ENCODE measurements at places on chromosomes 2 and 18.

DNA sequence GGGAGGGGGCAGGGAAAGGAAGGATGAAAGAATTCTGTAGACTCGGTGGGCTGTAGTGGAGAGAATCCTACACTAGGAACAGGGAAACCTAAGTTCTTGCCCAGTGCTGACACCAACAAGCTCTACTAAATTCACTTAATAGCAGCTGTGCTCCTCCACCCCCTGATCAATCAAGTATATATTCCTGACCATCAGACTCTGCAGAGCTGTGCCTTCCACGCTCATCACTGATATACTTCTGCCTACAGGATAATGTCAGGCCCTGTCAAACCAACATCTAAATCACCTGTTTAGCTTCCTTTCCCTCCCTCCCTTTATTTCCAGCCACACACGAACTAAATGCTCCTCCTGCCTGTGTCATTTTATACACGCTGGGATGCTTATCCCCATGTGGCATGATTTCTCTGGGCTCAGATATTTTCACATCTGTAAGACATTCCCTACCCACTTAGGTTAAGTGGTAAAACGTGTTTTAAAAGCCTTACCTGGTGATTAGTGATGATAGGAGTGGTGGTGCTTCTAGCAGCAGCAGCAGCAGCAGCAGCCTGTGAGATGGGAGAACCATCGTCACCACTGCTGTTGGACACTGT is 301.9 kb downstream of the LRRTM1 start:
- DNase-seq: no peak

GRCh38 chr2:29322011-29322410 is 206.8 kb downstream of the CLIP4 start:
- DNase-seq: no peak

- no peak for DNase-seq
These were observed 1.1 kb downstream of the PNKD start for GRCh38 chr2:218271487-218271797.

DNA sequence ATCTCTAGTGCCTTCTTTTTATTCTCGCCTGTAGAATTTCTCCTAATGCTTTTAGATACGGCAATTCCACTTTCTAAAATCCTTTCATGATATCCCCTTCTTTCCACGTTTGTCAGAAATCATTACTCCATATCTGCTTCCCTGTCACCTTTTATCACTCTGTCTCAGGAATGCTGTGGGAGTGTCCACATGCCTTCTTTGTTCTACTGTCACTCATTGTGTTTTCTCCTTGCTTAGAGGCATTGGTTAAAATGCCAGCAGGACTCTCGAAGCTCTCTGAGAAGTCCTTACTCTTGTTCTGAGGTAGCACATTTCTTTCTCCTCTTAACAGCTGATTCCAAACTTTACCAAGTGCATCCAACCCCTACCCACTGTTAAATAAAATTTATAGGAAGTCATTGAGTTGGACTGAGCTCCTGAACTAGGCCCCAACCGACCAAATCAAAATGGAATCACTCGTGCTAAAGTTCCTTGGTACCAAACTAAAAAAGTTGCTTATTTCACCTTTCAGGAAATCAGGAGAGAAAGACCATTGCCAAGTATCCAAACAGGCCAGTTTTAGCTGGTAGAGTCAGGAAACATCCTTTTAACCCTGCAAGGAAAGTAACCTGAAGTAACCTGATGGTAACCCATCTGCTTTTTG is 10.6 kb upstream of the GALNT5 start:
- DNase-seq: no peak

GRCh38 chr18:13868501-13869271 is 44.7 kb downstream of the MC5R start:
- DNase-seq: no peak

GRCh38 chr2:13558368-13558767 is 841.6 kb downstream of the TRIB2 start:
- no peak for DNase-seq

DNA sequence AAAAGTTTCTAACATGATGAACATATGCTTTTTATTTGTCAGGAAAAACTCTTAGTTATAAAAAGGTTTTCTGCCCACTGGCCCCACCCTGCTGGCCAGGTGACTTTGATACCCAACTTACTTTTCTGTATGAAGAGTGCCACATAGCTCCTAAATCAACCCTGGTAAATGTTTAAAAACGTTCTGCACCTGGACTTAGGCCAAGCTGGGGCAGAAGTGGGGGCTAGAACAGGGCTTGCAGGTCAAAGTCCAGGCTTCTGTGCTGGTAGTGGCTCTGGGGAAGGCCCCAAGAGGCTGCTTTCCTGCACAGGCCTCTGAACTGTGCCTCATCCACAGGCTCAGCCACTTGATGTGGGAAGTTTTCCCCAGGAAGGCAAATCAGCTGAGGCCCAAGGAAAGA is 171.7 kb downstream of the ANKRD30B start:
- DNase-seq: no peak

DNA sequence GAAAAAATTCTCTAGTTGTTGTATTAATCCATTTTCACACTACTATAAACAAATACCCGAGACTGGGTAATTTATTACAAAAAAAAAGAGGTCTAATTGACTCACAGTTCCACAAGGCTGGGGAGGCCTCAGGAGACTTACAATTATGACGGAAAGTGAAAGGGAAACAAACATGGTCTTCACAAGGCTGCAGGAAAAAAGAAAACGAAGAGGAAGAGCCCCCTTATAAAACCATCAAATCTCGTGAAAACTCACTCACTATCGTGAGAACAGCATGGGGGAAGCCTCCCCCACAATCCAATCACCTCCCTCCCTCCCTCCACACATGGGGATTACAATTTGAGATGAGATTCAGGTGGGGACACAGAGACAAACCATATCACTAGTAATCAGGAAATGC is 61.7 kb upstream of the SPTBN1 start:
- no peak for DNase-seq

- DNase-seq: no peak
These were observed 20.7 kb downstream of the B3GNT2 start for GRCh38 chr2:62216616-62217015.

DNA sequence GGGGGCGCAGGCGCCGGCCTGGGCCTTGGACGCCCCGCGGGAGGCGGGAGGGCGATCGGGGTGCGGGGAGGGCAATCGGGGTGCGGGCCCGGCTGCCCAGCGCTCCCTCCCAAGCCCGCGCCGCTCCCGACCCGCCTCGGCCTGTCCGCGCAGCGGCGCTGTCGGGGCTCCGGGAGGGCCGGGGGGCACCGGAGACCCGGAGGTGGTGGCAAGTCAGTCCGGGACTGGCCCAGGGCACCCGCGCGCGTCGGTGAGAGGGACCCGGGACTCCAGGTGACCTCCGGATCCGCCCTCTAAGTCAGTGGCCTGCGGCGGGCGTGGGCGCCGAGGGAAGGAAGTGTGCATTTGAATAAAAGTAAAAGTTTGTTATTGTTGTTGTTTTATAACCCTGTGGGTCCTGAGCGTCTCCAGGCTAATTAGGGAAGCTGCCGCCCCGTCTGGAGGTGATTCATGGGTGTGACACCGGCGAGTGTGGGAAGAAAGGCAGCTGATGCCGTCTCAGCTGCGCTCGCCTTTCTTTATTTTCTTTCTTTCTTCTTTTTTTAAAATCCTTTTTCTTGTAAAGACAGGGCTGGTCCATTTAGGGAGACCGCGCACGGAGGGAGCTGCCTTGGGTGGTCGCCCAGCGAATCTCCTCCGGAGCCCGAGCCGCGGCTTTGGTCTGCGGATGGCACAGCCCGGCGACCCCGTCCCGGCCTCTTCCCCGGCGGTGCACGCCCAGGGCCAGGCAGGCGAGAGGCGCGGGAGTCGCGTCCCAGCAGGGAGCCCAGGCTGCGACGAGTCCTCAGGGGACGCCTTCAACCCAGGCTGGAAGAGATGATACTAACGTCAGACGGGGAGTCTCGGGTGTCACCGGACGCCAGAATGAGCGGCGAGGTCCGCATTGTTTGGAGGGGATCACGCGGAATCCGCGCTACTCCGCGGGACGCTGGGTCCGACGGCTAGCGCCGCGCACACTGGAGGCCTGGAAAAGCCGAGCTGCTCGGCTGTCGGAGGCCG is 627 bp upstream of the CRACDL start:
- no peak for DNase-seq

GRCh38 chr2:237671466-237672138 is 44.2 kb downstream of the LRRFIP1 start:
- no peak for DNase-seq

- no peak for DNase-seq
These were observed 84.8 kb upstream of the XIRP2 start for GRCh38 chr2:166803373-166804000.

GRCh38 chr2:69946351-69947324 is 14.8 kb downstream of the ASPRV1 start:
- DNase-seq: no peak

GRCh38 chr2:109385506-109385905 is 228.3 kb downstream of the SEPTIN10 start:
- no peak for DNase-seq

DNA sequence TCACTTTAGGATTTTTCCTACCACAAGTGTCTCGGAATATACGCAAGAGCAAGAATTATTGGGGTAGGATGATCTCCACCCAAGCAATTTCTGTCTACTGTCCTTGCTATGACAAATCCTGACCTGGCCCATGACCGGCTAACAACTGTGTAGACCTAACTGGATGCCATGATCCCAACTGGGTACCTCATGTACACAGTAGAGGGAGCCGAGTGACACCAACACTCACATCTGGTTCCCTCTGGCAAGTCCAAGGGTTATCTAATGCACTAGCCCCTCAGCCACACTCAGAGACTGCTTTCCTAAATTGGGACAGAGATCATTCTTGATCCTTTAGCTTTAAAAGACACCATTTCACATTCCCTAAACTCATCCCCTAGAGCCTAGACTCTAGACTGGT is 60.7 kb upstream of the ZNF532 start:
- DNase-seq: no peak

DNA sequence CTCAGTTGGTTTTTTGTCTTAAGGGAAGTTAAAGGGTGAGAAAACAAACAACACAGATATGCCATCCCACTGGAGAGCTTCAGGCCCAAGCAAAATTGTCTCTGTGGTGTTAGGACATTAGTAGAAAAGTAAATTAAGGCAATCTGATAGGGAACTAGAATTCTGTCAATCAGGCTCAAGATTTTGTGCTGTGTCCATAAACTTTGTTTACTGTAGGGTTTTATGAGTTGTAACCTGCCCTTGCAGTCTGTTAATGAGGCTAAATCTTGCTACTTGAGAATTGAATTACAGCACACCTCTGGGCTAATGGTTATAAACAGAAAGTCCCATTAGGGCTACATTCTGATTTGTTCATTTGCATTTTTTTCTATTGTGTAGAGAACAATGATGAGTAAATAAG is 78.0 kb upstream of the OTX1 start:
- DNase-seq: no peak

- no peak for DNase-seq
These were observed 291.9 kb downstream of the TCF4 start for GRCh38 chr18:55296115-55296514.

- DNase-seq: no peak
These were observed 178.8 kb upstream of the CHST9 start for GRCh38 chr18:27363872-27364271.

DNA sequence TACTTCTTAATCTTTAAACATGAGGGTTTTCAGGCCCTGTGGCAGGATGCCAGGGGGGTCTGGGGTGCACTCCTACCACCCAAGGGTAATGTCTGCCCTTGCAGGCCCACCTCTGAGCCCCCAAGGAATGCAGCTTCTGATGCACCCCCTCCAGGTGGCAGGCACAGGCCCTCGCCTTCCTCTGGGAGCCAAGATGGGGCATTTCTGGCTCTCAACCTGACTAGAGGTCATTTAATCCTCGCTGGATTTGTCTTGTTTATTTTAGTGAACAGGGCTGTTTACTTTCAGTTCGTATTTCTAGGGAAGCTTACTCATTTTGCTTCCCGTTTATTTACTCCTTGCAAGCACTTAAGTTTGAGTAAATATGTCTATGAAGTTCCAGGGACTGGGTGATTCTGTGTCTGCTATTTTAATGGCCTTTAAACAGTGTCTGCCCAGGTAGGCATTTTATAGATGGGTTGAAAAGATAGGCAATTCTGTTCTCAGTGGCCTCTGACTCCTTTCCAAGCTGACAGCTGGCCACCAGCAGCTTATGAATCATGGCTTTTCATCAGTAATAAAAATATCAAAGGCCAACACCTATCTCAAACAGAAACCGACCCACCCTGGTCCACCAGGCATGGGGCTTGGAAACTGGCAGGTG is 11.1 kb upstream of the DNPEP start:
- DNase-seq: no peak

- DNase-seq: no peak
These were observed 455.5 kb upstream of the MEIS1 start for GRCh38 chr2:65979446-65979845.

DNA sequence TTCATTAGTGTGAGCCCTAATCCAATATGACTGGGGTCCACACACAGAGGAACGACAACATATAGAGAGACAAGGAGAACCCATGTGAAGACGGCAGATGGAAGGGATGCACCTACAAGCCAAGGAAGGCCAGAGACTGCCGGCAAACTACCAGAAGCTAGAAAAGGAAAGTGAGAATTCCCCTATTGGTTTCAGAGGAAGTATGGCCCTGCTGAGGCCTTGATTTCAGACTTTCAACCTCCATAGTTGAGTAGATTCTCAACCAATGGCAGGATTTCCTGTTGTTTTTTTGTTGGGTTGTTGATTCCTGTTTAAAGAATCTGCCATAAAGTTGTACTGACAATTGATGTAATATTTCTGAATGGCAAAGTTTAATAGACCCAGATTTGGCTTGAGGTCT is 241.5 kb downstream of the SATB2 start:
- DNase-seq: no peak

DNA sequence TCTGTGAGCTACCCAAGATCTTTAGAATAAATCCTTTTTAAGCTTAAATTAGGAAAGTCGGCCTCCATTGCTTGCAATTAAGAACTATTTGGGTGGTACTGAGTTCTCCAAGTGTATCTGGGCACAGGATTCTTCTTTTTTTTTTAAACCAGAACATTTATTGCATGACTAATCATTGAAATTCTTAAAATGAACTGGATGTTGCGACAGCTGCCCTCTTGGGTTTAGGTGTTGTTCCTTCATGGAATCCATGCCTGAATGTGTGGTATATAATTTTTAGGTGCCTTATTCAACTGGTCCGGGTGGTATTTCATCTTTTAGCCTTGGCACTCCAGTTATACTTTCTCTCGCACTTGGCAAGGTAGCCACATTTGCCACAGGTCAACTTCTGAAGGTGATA is 14.5 kb upstream of the KCNK3 start:
- no peak for DNase-seq

GRCh38 chr2:17257189-17257909 is 260.9 kb downstream of the RAD51AP2 start:
- no peak for DNase-seq

DNA sequence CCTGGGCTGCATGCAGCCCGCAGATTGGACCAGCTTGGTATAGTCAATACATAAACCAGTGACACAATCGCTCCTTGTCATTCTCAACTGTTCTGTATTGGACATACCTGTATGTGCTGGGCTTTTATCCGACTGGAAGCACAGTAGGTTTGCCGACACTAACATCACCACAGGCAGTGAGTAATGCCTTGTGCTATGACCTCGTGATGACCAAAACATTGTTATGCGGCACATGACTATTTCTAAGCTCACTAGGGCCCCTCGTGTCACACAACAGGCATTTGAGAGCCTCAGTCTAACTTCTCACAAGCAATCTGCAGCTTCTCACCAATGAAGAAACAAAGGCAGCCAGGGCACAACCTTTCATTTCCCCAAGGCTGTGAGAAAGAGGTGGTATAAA is 320.8 kb downstream of the AFF3 start:
- DNase-seq: no peak
